Right renal pelvis (tissue), 4 donors: ENCODE measurements at places on chromosomes 12 and 14.

- DNase-seq = no peak
Observed at GRCh38 chr14:77190977-77191376, 9.4 kb downstream of the TMEM63C start.

GRCh38 chr14:83255015-83255726 lies 1721.5 kb upstream of the SEL1L start:
- DNase-seq = no peak

DNA sequence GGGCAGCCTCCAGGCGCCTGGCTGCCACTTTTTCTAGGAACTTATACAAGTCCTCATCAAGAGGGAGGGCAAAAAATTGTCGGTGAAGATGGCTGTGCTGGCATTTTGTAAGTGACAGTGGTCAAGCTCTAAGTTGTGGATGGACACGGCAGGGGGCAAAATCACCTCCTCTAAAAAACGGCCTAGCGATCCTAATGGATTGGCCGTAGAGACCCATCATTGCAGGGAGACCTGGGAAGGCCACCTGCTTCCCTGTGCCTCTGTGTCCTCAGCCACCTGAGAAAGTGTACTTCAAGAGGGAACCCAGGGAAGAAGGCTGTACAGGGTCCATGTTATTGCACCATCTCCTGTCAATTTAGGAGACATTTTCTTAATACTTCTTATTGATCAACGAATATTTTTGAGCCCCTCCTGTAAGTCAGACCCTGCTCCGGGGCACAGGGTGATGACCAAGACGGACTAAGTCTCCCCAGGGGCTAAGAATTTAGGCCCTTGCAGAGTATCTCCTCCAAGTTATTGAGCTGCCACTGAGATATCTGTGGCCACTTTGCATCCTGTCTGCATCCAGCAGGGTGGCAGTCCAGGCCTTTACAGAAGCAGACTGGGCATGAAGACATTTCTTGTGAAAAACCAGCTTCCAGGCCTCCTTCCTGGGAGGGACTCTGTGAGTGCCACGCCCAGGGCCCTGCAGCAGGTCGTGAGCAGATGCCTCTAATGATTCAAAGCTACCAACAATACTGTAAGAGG lies 40.5 kb downstream of the PSMA6 start:
- DNase-seq = no peak

DNA sequence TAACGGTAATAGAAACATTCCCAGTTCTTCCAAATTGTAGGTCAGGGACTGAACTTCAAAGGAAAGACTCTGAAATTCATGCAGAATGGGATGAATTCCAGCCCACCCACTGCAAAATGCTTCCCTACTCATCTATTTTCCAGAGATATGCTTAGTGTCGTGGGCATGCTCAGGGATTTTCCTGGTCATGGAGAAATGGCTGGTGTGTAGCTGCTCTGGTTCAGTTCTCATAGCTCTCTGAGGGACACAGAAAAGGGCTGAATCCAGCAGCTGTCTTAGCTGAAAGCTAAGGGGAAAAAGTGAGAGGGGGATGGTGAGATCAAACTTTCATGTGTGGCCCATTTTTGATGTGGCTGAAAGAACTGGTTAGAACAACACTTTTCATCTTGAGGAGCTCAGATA lies 72.9 kb upstream of the KRAS start:
- DNase-seq = no peak

DNA sequence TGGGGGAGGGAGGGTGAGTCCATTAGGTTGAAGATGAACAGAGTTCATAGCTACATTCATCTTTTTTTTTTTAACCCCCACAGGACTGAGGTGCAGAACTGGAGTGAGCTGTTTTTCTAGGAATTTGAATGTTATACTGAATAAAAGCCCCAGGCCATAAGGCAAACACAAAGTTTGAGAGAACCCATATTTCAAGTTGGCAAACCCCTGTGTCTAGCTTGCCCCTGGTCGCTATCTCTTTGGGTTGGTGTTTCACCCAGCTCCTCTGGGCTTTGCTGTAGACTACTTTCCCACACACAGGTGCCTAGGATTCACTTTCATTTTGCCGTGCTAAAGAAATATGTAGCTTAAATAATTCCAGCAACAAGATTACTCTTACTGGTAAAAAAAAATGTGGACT lies 5.2 kb upstream of the LMO3 start:
- DNase-seq = no peak

DNA sequence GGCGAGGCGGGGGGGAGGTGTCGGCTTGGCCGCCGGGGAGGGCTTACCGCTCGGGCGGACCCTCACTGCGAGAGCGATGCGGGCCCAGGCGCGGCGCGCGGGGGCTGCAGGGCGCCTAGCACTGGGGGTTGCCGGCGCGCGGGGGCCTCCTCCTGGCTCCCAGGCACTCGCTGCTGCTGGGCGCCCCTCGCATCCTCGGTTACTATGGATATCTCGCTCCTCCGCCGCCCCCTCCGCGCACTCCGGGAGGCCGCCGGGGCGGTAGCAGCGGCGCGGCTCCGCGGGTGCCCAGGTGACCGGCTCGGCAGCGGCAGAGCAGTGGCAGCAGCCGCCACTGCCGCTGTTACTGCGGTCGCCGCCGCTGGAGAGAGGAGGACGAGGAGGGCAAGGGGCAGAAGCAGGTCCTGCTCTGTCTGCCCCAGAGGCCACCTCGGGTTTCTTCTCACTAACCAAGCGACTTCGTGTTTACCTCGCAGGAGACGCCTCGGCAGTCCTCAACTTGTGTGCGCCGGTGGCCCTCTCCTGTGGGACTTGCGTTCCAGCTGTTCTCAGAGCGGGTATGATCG lies 250.1 kb downstream of the APAF1 start:
- DNase-seq = no peak

DNA sequence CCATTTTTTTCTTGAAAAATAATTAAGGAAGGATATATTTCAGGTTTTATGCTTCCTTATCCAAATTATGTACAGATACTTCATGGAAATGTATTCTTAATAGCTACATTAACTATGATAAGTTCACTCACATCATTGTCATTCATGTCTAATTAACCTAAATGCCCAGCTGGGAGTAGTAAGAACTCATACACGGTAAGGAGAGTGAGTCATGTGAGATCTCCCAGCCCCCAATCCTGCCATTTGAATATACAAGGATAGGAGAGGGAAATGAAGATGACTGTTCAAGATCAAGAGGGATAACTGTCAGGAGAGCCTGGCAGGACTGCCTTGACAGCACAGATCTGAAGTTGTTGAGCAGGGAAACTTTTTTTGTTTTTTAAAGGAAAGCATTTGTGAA lies 343.4 kb upstream of the USP15 start:
- no peak for DNase-seq

DNA sequence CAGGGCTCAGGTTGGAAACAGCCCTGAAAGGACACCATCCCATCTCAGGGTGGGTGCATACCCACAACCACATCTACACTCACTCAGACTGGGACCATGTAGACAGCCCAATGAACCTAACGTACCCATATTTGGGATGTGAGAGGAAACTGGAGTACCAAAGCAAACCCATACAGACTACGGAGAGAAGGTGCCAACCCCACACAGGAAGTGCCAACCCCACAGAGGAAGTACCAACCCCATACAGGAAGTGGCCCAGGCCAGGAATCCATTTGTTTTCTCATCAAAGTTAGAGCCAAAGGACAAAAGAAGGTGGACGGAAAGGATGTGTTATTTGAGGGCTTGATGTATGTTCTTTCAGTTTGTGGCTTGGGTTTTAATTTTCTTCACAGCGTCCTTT lies 19.5 kb upstream of the SPIC start:
- no peak for DNase-seq

GRCh38 chr12:19712041-19712440 lies 272.7 kb downstream of the AEBP2 start:
- no peak for DNase-seq

- no peak for DNase-seq
Observed at GRCh38 chr14:99481745-99482099, 513 bp downstream of the CCNK start.

DNA sequence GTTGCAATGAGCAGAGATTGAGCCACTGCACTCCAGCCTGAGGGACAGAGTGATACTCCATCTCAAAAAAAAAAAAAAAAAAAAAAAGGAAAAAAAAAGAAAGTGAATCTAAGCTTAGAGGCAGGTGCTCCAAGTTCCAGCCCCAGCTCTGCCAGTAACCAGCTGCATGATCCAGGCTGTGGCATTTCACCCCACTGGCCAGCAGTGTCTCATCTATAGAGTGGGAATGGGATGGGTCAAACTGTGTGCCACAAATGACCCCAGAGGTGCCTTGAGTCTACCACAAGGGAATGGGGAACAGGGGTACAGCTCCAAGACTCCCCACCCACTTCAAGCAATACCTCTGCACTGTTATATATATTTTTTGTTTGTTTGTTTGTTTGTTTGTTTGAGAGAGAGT lies 5.0 kb downstream of the PLEKHD1 start:
- DNase-seq = no peak

GRCh38 chr14:20302042-20302755 lies 3.6 kb downstream of the TTC5 start:
- DNase-seq = no peak

DNA sequence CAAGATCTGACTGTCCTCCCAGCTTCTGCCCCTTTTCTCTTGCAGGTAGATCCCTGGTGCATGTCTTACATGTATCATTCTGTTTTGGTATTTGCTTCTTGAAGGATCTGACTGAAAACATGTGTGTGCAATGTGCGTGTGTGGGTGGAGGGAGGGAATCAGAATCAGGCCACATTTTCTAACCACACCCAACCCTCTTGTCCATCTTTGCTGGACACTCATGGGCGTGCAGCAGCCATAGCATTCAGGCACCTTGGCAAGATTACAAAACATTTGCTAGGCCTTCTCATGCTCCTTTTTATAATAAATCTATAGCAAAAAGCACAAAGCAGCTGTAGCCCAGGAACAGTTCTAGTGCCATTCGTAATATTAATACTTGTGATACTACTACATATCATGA lies 233.6 kb upstream of the E2F7 start:
- DNase-seq = no peak

GRCh38 chr12:20415641-20416040 lies 47.3 kb downstream of the PDE3A start:
- no peak for DNase-seq

DNA sequence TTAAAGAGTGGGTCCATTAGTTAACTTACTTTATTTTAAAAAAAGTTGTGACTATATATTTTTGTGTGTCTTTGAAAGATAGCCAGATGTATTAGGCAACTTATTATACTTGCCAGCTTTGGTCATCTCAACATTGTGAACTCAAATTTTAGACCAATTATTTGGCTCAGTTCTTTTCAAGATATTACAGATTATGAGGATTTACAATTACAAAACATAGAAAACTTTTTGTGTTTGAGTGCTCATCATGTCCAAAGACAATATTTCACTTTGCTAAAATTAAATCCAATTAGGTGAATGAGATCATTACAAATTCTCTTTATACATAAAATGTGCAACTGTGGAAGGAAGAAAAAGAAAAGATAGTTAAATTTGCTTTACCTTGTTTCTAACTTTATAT lies 18.3 kb upstream of the PDE3A start:
- no peak for DNase-seq

DNA sequence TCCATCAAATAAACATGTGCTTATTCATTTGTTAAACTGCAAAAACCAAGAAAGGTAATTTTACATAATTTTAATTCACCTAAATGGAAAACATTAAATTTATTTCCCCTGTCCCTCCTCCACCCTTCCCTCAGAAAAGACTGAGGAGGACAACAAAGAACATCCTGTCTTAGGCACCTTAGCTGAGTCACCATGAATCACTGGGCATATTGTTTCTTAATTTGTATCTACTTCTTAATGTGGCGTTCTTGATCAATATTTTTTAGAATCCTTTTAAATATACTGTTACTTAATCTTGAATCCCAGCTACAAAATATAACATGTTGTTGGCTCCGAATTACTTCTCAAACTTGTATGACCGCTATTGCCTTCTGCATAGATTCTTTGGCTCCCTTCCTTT lies 23.5 kb downstream of the SIX6 start:
- no peak for DNase-seq

DNA sequence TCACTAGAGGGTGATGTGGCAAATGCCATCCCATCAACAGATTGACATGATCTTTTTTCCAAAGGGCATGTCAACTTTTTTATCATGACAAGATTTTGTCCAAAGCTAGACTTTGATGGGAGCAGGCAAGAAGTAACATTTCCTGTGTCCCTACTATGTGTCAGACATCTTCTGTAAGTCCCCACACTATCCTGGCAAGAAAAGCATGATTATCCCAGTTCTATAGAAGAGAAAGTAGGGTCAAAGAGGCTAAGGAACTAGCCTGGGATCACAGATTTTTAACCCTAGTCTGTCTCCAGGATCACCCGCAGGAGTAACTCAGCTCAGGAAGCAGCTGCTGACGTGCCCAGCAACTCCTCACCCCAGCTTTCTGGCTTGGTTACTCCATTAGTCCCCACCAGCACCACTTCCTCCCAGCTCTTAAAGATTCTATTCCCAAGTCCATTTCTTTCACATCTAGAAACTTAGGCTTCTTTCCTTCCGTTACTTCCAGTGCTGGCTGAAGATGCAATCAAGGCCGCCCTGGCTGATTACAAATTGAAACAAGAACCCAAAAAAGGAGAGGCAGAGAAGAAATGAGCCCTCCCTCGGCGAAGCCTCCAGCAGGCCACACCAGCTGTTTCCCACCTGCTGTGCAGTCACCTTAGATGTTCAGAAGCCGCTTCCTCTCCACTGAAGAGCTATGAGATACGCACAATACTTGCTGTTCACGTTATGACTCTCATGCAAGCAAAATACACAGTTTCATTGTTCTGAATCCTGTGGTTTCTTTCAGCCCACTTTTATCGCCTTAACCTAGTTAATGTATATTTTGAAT lies 6.2 kb downstream of the ISCU start:
- no peak for DNase-seq

- no peak for DNase-seq
Observed at GRCh38 chr12:52860102-52860823, 11.5 kb upstream of the KRT78 start.

DNA sequence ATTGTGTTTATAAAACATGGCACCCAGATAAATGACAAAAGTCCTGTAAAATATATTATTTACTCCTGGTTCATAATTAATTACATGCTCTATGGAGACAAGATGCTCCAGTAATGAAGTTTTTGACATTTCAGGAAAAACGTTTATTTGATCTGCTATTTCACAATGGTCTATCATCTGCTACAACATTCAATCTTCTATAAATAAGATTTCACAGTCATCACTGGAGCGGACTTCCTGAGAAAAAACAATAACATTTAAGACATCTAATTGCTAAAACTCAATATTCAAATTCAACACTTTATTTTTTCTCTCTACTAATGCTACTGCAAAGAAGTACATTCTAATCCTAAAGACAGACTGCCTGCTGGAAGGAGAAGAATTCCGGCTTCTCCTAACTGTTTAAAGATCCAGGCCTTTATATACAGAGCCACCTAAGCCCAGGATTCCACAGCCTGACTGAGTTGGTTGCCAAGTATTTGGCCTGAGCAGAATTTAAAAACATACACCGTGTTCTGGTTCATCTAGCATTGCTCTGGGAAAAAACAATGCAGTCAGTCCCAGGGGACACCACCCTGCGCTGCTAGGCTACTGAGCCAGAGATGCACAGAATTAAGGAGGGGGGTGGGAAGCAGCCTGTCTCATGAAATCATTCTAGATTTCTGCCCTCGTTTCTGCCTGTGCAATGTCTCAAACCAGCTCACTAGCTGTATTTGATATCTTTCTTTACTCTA lies 58.0 kb downstream of the TMTC1 start:
- DNase-seq = no peak
